ENCODE measurements at places on chromosomes 7 and 10. TPM values are rescaled to one million over a fixed set of nuclear protein-coding genes. Genes with fewer than 3 reads are reported as not detected.

GRCh38 chr7:47941136-47941844, 7.0 kb downstream of the PKD1L1 start:
- peak; percentile 69 for DNase-seq

DNA sequence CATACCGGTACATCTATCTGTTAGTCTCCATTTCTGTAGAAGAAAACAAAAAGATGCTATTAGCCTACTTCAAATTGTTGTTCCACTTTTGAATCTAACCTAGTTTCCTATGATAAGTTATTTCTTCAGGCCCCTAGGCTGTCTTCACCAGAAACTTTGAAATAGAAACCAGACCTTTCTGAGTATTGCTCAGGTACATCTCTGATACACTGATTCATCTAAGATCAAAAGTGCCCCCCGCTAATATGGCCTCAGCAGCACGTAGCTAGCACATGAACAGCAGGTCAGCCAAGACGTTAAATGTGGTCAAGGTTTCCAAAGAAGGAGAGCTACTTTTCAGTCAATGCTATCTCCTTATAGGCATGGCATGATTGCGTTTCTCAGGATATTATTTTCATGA, 23.6 kb downstream of the CTAGE6 start:
- no peak for DNase-seq

GRCh38 chr10:8070440-8070839, 16.0 kb downstream of the GATA3 start:
- DNase-seq: no peak

Gene SP8
- total RNA-seq: not detected

DNA sequence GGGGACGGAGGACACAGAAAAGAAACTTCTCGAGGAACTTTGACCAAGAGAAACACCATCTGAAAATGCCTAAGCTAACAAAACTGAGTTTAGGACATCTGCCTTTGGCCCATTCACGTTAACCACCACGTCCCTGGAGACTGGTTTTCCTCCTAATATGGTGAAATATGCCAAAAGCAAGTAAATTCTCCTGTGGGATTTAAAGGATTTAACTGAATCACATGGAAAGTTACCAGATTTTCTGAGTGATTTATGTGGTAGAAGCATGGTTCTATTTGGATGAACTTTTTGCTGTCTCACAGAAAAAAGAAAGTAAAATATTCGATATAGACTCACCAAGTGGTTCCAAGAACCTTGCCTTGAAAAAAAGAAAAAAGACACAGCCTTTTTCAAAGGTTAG, 30.4 kb upstream of the BMPER start:
- DNase-seq: no peak

- peak; percentile 95 for DNase-seq
Observed at GRCh38 chr10:99619851-99620710, at the start of gene SLC25A28. Gene SLC25A28 (minus strand): TSS chr10:99620439. CDS start chr10:99620335, 104 bp downstream.

GRCh38 chr7:48085433-48085791, 3.7 kb upstream of the UPP1 start:
- no peak for DNase-seq

DNA sequence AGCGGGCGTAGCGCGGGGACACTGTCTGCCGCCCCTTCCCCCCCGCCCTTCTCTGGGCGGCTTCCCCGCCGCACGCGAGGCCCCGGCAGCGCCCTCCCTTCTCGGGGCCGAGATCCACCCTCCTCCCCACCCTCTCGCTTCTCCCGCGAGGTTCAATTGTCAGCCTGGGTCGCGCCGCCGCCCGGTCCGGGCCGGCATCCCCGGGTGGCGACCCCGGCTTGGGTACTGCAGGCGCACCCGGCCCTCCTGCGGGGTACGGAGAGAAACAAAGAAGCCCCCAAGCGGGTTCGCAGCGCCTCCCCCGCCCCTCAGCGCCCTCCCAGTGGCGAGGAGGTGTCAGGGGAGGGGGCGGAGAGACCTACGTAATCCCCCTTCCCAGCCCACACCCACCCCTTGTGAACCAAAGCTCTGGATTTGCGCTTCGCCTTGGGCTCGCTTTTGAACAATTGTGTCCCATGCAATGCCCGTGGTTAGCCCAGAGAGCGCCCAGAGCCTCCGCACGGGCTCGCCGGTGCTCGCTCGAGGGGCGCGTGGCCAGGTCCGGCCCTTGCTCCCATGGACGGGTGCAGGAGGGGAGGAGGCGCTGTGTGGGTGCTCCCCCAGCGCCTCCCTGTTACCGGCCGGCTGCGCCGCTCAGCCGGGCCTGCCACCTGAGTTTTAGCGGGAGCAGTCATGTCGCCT, 634 bp downstream of the HECW1 start:
- DNase-seq: no peak

All from Right ventricle myocardium inferior (tissue), 1 donor.